ENCODE measurements at places on chromosomes 3 and 15.

- DNase-seq: no peak
Measured at GRCh38 chr3:52493232-52494017, 1.7 kb upstream of the STAB1 start.

GRCh38 chr15:42808913-42809312 lies 72.0 kb upstream of the CDAN1 start:
- no peak for DNase-seq

DNA sequence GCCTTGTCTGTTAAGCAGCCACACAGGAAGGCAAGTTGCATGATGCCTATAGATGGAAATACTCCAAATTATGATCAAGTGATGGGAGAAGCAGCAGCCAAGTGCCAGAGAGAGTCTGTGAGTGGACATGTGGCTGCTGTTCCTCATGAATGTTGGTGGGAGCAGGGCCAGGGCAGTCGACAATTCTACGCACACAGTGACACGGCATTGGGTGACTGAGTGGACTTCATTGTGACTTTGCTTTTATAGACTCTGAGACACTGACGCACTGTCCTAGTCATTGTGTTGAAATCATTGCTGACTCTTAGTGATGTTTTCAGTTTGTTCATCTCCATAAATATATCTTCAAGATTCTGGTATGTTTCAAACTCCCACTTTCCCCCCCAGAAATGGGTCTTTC lies 246.3 kb upstream of the SEMA6D start:
- no peak for DNase-seq

DNA sequence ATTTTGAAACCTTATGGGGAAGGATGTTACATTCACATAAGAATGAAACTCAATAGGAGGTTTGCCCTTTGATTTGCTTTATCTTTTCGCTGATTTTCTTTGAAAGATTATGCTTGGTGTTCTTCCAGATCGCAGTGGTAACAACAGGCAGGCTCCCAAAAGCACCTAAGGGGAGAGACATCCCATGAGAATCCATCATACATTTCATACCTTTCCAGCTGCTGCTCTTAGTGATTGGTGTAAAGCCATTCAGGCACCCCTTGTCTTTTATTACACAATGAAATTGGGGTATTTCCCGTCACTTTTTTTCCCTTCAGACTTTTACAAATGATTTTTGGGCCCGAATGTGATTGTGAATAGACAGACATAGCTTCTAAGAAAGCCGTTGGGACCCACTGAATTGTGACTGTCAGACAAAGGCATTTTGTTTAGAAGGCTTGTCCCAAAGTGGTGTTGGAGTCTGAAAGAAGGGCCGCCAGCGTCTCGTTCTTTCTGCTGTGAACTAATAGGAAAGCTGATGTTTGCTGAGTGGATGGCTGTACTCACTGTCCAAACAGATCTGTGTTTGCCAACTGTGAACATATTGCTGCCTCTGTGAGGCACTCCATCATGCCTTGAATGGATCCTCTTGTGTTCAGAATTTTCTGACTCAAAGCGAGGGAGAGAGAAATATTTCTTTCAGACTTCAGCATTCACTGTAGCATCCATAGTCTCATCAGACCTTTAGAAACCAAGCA lies 164.3 kb downstream of the FNDC3B start:
- DNase-seq: no peak

- no peak for DNase-seq
Measured at GRCh38 chr15:89781055-89781454, 4.9 kb downstream of the MESP2 start.

- no peak for DNase-seq
Measured at GRCh38 chr3:14802381-14802731, 16.4 kb upstream of the FGD5 start.

DNA sequence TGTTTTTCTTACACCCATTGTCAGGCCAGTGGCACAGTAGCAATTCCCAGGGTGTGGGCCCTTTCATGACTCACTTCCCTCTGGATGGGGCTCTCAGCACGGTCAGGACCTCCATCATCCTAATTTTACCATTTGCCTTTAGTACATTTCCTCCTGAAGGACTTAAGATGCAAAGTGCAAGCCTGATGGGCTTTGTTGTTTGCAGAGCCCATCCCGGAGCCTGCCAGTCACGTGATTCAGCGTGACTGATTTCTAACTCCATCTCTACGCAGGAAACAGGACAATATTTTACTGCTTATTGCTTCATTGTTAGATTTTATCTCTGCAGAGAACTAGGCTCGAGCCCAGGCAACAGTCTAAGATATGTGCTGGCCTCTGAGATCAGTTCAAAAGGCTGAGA lies 223.7 kb downstream of the PDZRN3 start:
- no peak for DNase-seq

DNA sequence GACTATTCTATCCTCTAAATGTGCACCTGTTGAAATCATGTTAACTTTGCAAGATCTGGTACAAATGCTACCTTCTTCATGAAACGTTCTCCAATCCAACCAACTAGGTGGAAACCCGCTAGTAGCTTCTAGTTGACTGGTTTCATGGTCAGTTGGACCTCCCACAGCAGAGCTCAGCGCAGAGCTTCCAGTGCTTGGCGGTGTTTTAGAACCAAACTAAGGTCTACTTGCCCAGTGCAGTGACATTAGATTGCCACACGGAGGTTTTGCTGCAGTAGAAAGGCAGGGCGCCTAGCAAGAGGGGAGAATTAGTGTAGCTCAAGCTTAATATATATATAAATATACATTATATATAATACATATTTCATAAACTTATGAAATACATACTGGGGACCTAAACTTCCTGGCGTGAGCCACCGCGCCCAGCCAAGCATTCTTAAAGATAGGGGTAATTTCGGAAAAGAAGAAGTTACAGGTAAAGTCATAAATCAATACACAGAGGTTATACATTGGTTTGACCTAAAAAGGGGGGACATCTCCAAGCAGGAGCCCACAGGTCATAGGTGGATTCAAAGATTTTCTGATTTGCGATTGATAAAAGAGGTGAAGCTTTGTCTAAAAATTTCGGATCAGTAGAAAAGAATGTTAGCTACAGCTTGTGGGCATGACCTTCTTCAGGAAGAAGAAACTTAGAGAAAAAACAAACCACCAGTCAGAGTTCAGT lies 2.1 kb upstream of the OXSR1 start:
- no peak for DNase-seq

DNA sequence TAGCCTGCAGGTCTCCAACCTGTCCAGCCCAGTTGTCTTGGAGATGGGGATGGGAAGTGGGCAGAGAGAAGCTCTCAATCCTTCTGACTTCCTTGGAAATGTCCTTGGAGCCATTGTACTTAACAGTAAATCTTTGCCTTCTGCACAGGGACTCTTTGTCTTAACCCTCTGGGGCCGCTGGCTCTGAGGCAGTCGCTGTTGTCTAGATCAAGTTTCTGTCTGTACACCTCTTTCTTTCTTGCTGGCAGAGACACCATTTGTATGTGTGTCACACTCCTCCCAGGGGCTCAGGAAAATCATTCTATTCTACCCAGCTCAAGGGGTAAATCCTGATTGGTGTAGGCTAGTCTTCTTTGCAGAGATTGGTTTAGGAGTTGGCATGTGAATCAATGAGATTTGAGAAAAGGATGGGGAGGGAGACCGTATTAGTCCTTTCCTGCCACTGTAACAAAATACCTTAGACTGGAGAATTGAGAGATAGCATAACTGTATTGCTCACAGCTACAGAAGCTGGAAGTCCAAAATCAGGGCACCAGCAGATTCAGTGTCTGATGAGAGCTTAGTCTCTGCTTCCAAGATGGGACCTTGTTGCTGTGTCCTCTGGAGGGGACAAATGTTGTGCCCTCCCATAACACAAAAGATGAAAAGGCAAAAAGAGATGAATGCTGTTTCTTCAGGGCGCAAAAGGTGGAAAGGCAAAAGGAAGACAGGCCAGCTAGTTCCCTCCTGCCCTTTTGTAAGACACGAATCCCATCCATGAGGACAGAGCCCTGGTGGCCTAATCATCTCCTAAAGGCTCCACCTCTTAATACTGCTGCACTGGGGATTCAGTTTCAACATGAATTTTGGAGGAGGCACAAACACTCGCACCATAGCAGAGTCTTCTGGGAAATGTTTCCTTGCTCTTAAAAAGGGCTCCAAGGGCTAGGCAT lies 66.3 kb downstream of the PPCDC start:
- no peak for DNase-seq

GRCh38 chr3:16884748-16885592 lies at the start of gene PLCL2:
Gene PLCL2 (plus strand): TSS chr3:16884955. CDS start chr3:16885040, 85 bp downstream.
- DNase-seq: no peak

GRCh38 chr15:32951736-32952464 lies 234.1 kb downstream of the GREM1 start:
- no peak for DNase-seq

GRCh38 chr3:72031581-72031980 lies 246.6 kb upstream of the PROK2 start:
- peak; percentile 19 for DNase-seq

- no peak for DNase-seq
Measured at GRCh38 chr3:187568171-187568570, 102.0 kb downstream of the SST start.

DNA sequence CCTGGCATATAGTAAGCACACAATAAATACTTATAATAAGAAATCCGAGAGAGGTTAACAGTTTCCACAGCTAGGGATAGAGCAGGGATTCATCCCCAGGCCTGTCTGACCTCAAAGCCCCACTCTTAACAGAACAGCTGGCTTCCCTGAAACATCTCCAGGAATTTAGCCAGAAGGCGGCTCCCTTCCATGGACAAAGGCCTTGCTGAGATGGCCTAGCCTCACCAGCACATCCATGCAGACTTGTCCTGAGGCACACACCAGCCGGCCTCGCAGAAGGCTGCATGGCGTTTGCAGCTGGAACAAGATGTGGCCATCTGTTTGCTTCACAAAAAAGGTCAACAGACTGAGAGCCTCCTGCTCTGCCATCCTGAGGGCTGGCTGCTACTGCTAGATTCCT lies 245.4 kb downstream of the SLCO3A1 start:
- no peak for DNase-seq

DNA sequence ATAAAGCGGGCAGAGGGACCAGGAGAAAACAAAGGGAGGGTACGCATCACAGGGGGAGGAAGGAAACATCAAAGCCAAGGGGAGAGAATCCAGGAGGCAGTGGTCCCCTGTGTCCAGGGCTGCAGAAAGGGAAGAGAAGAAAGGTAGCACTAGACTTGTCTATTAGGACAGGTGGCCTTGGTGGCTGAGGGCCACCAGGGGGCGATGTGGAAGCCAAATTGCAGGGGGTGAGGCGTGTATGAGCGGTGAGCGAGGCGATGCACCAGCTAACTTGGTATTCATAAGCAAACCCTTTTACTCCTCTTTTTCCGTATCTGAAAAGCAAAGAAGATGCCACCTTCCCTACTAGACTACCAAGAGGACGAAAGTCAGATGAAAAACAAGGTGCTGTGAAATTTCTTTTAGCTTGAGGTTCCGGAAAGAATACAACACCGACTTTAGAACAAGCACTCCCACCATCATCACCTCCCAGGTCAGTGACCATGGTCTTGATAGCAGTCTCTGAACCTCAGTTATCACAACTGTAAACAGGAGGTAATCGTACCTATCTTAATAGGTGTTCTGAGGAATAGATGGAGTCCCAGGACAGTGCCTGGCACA lies 654.4 kb upstream of the ADAMTS9 start:
- DNase-seq: peak; percentile 26

DNA sequence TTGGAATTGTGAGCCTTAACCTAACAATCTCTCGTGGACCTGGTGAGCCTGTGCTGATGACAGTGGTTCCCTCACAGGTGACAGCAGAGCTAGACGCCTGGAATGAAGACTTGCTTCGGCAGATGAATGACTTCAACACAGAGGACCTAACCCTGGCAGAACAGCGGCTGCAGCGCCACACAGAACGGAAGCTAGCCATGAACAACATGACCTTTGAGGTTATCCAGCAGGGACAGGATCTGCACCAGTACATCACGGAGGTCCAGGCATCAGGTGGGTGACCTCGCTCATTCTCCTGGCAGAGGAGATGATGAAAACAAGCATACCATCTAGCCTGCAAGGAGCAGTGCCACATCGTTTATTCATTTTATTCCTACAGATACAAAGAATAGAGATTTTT lies 316.9 kb upstream of the UMPS start:
- no peak for DNase-seq

DNA sequence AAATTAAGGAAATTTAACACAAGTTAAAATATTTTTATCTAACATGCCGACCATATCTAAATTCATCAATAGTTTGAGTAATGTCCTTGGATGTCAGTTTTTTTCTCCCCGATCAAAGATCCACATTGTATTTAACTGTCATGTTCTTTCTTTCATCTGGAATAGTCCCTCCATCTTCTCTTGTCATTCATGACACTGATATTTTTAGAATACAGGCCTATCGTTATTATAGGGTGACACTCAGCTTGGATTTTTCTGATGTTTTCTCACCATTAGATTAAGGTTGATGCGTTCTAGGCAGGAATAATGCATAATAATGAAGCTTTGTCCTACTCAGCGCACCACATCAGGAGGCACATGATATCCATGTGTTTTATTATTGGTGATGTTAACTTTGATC lies 13.2 kb upstream of the PYGO1 start:
- no peak for DNase-seq

- DNase-seq: no peak
Measured at GRCh38 chr3:122924056-122924455, 103.5 kb downstream of the SEMA5B start.

DNA sequence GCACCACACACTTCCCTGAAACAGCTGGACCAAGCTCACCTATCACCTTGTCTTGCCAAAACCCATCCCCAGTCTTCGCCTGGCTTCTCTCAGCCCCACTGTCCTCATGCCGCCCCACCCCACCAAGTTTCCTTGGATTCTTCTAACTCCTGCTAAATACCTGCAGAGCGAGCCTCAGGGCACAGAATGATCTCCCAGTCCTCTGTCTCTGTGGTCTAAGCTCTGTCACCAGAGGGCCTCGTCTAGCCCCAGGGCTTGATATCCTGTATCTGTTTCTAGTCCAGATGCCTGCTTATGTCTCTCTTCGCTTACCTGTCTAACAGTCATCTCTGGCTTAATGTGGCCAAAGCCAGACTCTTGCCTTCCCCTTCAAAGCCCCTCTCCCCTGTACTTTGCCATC lies 9.7 kb downstream of the CCDC12 start:
- no peak for DNase-seq

DNA sequence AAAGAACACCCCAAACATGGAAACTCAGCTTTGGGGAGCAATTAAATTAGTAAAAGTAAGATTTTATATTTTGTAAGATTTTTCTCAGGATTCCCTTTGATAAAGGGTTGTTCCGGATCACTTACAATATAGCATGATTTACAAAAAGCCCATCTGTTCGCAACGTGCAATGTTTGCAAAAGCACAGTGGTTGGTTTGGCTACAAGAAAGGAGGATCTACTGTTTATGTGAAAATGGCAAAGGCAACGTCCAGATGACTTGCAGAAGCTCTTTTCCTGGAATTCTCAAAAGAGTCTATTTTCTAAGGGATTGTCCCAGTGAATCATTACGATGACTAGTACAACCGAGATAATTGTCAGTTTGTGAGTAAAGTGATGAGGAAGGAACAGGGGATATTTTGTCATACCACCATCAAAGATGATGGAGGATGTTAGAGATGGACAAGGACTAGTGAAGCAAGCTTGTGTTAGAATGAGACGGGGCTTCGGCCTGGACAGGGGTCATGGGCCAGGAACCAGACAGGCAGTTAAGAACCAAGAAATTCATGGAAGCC lies 71.6 kb downstream of the CRYGS start:
- no peak for DNase-seq
